ENCODE measurements at places on chromosomes 4 and X.

- no peak for DNase-seq
Observed at GRCh38 chrX:104854188-104854587, 288.2 kb downstream of the IL1RAPL2 start.

DNA sequence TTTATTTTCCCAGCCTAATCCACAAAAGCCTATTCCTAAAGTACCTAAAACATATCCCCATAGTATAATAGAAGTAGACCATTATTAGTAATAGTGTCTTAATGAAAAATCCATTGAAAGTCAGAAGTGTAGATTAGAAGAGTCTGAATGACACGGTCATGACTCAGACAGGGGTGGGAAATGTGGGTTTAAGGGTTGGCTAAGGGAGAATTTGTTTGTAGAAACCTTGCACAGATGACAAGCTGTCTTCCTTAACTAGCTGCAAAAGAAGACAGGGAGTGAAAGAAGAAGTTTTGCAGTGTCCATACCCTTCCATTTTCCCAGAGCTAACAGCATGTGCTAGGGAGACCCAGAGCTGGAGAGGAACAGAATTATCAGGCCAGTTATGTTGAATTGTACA lies 242.7 kb upstream of the ETNPPL start:
- no peak for DNase-seq

- no peak for DNase-seq
Observed at GRCh38 chrX:153477364-153477857, 7.0 kb upstream of the HAUS7 start.

DNA sequence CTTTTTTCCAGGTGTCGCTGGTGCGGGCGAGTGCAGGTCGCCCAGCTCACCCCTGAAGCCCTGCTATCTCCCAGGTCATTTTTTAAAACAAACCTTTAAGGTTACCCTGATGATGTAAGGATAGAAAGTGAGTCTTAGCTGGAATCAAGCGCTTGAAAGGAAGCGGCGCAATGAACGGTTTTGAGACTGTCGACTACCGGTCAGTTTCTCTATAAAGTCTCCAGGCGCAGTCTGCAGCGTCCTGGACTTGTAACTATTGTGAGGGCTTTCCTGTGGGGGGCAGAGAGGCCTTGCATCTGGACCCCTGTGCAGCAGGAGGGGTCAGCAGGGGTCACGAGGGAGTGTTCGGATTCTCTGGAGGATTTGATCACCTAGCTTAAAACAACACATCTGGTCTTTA lies 1.6 kb downstream of the KIT start:
- DNase-seq: no peak

- no peak for DNase-seq
Observed at GRCh38 chr4:106595906-106596305, 227.3 kb upstream of the GIMD1 start.

GRCh38 chr4:105666693-105667092 lies 41.8 kb downstream of the INTS12 start:
- no peak for DNase-seq

Data from stimulated activated CD4-positive, alpha-beta T cell treated with anti-CD3 and anti-CD28 coated beads, Interleukin-4, amount 100 ng/mL, for 4 hours (primary cell).